ENCODE measurements at places on chromosomes 13 and 19.

DNA sequence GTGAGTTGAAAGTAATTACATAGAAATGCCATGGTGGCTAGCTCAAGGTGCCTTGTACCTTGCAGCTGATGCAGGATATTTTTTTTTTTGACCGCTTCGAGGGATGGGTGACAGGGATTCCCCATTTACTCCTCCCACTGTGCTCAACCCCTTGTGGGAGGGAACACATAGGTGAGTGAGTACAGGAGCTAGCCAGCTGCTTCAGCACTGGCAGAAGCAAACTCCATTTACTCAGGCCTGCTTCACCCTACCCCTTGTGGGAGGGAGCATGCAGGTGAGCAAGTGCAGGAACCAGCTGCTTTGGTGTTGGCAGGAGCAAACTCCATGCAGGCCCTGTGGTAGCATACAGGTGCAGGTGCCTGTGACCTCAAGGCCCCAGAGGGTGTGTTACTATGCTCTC is 330.1 kb downstream of the TDRD3 start:
- no peaks in the 10 kb centered on the region for H3K4me1 ChIP-seq
- no peak overlapping the region for H3K27ac ChIP-seq
- no peaks in the 10 kb centered on the region for H3K36me3 ChIP-seq
- H3K4me3 ChIP-seq: no peak overlapping the region
- DNase-seq: no peak

DNA sequence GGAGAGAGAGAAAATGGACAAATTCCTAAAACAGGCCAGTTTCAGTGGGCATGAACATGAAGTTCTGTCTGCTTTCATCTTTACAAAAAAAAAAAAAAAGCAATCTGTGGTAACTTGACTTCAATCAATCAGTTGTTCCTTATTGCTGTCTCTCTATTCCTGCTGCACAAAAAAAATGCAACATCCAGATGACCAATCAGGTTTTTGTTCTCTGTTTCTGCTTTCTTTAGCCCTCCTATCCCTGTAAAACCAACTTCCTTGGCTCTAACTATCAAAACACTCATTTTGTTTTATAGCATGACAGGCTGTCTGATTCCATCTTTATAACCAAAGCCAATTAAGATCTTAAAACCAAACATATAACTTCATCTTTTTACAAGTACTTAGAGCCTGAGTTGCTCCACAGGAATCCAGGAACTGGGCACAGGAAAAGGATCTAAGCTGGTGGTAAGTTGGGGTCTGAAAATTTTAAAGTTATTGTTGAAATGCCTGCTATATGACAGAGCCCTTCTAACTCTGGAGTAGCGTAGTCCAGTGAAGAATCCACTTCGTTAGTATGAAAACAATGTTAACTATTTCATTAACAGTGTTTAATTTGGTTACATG is at the start of gene FPR3:
TSS of gene FPR3 (plus strand) at position 273 of the 606 bp plus-strand sequence. CDS start 28,592 bp downstream, outside the sequence.
- no peak for DNase-seq
- H3K4me1 ChIP-seq: peaks cover 5% of the 10 kb centered on the region
- H3K27me3 ChIP-seq: no peaks in the 10 kb centered on the region
- no peak within 1 kb of the TSS for H3K27ac ChIP-seq
- no peak within 1 kb of the TSS for H3K4me3 ChIP-seq
- H3K36me3 ChIP-seq: no peaks in the 10 kb centered on the region

DNA sequence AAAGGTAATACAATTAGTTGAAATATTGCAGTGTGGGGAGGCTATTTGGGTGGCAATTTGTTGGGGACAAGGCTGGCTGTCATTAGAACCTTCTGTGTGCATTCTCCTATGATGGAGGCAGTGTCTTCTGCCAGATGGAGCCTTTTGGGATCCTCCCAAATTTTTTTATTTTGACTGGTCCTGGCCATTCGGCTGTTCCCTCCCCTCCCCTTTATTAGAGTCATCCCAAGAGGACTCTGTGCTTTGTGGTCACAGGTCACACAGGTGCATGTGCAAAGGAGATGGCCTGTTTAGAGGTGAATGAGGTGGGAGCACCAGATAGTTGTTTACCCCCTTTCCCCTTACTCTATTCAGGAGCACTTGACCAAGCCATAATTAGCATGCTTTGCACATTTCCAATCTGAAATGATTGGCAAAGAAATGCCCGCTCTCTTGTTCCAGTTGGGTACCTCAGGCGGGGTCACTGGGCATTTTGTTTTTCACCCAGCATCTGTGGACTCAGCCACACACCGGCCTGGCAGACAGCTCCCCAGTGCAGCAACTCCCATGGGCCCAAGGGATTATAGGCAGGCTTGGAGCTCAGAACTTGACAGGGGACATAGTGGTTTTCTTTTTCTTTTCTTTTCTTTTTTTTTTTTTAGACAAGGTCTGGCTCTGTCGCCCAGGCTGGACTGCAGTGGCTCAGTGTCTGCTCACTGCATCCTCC is 19.8 kb downstream of the GATAD2A start:
- H3K4me1 ChIP-seq: peaks cover 15% of the 10 kb centered on the region
- H3K36me3 ChIP-seq: no peaks in the 10 kb centered on the region
- DNase-seq: no peak
- no peak overlapping the region for H3K4me3 ChIP-seq
- H3K27ac ChIP-seq: no peak overlapping the region

GRCh38 chr13:98466634-98467236 is 110.2 kb downstream of the STK24 start:
- no peaks in the 10 kb centered on the region for H3K27me3 ChIP-seq
- no peak for DNase-seq
- peaks cover 31% of the 10 kb centered on the region for H3K36me3 ChIP-seq

DNA sequence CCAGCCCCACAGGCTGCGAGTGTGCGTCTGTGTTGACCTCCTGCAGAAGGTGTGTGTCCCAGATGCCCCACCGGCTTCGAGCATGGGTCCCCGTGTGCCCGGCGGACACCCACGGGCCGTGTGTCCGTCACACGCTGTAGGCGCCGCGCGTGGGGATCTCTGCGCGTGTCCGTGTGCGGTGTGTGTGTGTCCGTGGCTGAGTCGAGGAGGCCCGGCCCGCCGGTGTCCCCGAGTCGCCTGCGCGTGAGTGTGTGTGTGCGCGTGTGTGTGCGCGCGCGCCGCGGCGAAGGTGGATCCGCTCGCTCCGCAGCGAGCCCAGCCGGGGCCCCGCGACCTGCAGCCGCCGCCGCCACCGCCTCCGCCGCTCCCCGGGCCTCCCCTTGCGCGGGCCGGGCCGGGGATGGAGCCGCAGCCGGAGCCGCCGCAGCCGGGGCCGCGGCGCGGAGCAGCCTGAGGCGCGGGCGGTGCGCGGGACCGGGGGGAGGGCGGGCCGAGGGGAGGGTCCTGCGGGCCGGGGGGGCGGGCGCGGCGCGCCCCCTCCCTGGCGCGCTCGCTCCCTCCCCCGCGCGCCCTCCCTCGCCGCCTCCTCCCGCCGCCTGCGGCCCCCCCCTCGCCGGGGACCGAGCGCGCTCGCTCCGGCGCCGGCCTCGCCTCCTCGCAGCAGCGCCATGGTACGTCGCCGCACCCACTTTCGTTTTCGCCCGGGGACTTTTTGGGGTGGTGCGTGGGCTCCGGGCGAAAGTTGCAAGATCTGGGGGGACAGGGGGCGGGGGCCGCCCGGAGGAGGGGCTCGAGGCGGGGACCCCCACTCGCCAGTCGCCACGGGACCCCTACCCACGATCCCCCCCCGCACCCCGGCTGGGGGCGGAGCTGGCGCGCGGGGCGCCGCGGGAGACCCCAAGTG is 7.1 kb upstream of the NFIC start:
- H3K27me3 ChIP-seq: no peaks in the 10 kb centered on the region
- no peaks in the 10 kb centered on the region for H3K4me1 ChIP-seq
- H3K4me3 ChIP-seq: peak overlapping the region; percentile 56

DNA sequence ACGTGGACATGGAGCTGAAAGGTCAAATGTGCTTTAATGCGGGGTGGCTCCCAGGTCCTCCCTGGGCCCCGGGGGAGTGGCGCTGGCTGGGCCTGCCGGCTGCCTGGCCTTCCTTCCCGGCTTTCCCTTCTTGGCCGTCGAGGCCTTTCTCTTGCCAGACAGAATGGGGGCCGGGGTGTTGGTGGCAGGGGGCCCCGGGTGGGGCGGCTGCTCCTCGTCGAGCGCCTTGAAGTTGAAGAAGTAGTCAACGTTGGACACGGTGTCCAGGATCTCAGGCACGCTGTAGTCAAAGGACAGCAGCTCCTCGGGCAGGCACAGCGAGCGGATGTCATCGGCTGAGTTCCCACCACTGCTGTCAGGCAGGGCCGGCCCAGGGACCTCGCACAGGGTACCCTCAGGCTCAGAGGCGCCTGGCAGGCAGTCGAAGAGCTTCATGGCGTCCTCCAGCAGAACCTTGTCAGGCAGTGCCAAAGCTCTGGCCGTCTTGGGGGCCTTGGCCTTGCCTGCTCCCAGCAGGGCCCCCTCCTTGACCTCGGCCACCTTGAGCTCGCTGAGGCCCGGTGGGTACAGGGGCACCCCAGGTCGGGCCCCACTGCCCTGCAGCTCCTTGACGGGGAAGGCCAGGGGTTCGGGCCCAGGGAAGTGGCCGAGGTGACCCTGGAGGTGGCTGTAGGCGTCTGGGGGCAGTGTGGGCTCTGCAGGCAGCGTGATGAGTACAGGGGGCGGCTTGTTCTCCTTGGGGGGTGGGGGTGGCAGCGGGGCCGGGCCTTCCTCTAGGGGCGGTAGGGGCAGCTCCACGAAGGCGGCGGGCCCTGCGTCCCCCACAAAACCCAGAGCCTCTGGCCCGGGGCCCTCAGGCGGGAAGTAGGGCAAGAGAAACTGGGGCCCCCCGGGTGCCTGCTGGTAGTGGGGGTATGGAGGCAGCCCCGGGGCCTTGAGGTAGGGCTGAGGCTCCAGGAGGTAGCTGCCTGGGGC is 1.3 kb downstream of the PRR22 start:
- no peak overlapping the region for H3K4me3 ChIP-seq
- DNase-seq: no peak
- H3K4me1 ChIP-seq: no peaks in the 10 kb centered on the region
- peaks cover 16% of the 10 kb centered on the region for H3K36me3 ChIP-seq
- H3K27me3 ChIP-seq: no peaks in the 10 kb centered on the region

GRCh38 chr13:53152057-53152421 is 123.4 kb downstream of the OLFM4 start:
- no peaks in the 10 kb centered on the region for H3K36me3 ChIP-seq
- H3K4me3 ChIP-seq: no peak overlapping the region
- H3K27me3 ChIP-seq: no peaks in the 10 kb centered on the region
- H3K4me1 ChIP-seq: no peaks in the 10 kb centered on the region
- no peak overlapping the region for H3K27ac ChIP-seq

- peak; percentile 21 for DNase-seq
- H3K4me3 ChIP-seq: no peak overlapping the region
- H3K27ac ChIP-seq: no peak overlapping the region
- H3K4me1 ChIP-seq: no peaks in the 10 kb centered on the region
- no peaks in the 10 kb centered on the region for H3K36me3 ChIP-seq
- no peaks in the 10 kb centered on the region for H3K27me3 ChIP-seq
Measured at GRCh38 chr19:51295382-51296126, 15.9 kb upstream of the IGLON5 start.

- no peak overlapping the region for H3K4me3 ChIP-seq
- H3K36me3 ChIP-seq: no peaks in the 10 kb centered on the region
- no peak for DNase-seq
- H3K27ac ChIP-seq: no peak overlapping the region
- H3K27me3 ChIP-seq: no peaks in the 10 kb centered on the region
- no peaks in the 10 kb centered on the region for H3K4me1 ChIP-seq
Measured at GRCh38 chr13:50244713-50245574, 229.7 kb downstream of the KCNRG start.

DNA sequence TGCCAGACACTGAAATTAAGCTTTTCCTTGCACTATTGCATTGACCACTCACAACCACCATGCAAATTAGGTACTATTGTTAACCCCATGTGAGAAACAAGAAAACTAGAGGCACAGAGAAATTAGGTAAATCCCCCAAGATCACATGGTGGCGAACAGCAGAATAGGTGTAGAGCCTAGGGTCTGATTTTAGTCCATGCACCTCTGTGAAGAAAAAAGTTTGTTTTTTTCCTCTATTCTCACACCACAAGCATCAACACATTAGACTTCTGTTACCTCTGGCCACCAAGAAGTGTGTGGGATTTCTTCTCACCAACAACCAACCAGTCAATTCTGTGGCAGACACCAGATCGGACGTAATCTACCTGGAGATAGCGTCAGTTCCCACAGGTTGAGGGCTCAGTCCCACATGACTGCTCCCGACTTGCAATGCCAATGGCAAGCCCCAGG is 391.9 kb downstream of the COG6 start:
- no peaks in the 10 kb centered on the region for H3K27me3 ChIP-seq
- H3K36me3 ChIP-seq: no peaks in the 10 kb centered on the region
- DNase-seq: no peak
- no peak overlapping the region for H3K4me3 ChIP-seq
- H3K27ac ChIP-seq: no peak overlapping the region
